ENCODE measurements at places on chromosomes 5 and 9. TPM values are rescaled to one million over a fixed set of nuclear protein-coding genes. Genes with fewer than 3 reads are reported as not detected.

Gene DDX31
- total RNA-seq: 25.6 TPM

Gene DBN1
- 81.0 TPM for total RNA-seq

Gene CDC20B
- not detected for total RNA-seq

Gene MBLAC2
- 7.3 TPM for total RNA-seq

Gene LURAP1L
- total RNA-seq: 0.80 TPM

Gene FBXO38
- total RNA-seq: 34.0 TPM

Gene GALNT12
- total RNA-seq: 4.4 TPM

Gene EPB41L4A
- total RNA-seq: 1.3 TPM

Gene RLN1
- 0.80 TPM for total RNA-seq

Gene MEGF10
- 0.05 TPM for total RNA-seq

GRCh38 chr5:150584556-150585335, 55.7 kb upstream of the SYNPO start:
- no peak for DNase-seq

DNA sequence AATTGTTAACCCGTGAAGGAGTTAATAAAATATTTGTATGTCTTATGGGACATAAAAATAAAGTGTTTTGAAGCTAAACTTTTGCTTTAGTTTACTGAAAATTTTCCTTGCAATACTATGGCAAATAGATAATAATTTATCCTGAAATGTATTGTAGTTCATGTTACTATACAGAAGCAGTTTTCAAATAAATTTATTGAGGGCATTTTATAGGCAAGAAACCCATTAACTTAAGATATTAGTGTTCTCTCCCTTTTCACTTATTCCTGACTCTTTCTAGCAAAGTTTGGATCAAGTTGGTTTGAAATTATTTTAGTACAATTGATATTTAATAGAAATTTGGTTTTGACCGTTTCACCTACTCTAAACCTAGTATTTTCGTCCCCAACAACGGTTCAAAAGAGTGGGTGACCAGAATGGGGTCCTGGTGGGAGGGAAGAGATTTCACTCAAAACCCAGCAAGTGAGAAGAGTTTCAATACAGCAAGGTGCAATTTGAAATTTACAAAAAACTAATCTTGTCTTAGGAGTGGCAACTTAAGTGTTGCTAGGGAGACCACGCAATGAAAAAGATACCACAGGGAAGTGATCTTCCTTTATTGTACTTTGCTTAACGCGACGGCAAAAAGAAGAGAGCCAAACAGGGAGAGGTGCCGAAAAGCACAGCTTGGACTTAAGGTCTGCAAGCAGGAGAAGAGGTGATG, 28.4 kb downstream of the NR2F1 start:
- DNase-seq: no peak

DNA sequence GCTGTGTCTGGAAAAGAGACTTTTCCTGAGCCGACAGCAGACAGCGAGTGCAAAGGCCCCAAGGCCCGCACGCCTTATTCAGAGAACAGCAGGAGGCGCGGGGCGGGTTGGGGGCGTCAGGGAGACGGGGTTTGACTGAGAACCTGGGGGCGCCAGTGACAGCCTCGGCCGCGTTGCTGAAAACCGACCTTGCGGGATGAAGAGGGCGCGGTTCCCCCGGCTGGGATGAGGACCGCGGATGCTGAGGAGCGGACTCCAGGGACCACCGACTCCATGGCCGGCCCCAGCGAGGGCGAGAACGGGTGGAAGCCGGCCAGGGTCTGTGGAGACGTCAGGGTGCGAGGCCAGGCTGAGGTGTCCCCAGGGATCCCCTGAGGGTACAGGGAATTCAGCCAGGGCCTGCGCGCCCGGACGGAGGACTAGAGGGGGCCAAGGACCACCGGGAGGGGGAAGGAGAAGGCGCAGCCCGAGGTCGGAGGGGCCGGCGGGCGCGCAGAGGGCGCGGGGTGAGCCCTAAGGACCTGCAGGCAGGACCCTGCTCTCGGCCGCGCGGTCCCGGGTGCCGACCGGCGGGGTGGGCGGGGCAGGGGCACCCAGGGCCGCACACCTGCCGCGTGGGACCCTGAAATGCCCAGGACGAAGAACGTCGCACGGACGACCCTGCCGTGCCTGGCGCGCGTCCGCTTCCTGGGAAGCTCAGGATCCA, 837 bp upstream of the AHRR start:
- DNase-seq: no peak

GRCh38 chr5:139551191-139551889, 9.8 kb upstream of the UBE2D2 start:
- DNase-seq: no peak

- DNase-seq: no peak
Measured at GRCh38 chr9:4237748-4238511, 61.9 kb downstream of the GLIS3 start.

- DNase-seq: no peak
Measured at GRCh38 chr5:20949636-20950035, 961.6 kb upstream of the CDH18 start.

DNA sequence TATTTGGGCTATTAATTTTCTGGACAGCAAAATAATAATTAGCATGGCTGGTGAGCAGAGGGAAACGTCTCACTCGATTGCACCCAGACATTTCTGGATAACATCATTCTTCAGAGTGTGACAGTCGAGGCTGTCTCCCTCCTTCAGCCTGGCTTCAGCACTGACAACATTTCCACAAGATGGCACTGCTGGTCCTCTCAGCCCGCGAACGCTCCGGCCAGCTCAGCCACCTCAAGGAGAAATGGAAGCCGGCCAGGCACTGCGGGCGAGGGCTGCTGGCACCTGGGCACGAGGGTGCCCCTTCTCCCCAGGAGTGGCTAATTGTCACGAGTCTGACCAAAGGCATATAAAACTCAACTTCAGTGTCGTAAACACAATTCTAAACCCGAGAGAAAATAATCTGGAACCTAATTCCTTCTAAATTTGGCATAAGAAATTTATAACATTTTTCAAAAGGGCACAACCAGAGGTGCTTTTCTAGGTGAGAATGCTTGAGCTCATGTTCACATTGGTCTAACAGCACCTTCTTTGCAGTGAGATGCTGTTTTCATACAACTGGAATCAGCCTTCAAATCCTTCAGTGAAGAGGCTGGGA, 65.9 kb downstream of the DAP start:
- no peak for DNase-seq

- DNase-seq: no peak
Measured at GRCh38 chr5:150600616-150601490, 39.6 kb upstream of the SYNPO start.

DNA sequence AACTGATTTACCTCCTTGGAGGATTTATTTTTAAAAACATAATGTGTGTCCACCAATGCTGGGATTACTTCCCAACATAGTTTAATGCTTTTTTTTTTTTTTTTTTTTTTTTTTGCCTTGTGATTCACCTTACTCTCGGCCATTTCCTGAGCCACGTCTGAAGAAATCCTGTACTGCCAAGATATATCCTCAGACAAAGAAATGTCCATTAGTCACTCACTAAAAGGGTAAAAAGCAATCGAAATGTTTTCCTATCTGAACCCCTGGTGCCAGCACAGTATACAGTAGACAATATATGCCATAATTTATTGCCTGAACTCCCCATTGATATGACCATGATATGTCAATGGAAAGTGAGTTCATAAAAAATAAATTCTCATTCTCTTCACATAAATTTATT, 344.1 kb downstream of the BNC2 start:
- DNase-seq: no peak

GRCh38 chr5:178177569-178177968, 9.6 kb downstream of the GMCL2 start:
- no peak for DNase-seq

DNA sequence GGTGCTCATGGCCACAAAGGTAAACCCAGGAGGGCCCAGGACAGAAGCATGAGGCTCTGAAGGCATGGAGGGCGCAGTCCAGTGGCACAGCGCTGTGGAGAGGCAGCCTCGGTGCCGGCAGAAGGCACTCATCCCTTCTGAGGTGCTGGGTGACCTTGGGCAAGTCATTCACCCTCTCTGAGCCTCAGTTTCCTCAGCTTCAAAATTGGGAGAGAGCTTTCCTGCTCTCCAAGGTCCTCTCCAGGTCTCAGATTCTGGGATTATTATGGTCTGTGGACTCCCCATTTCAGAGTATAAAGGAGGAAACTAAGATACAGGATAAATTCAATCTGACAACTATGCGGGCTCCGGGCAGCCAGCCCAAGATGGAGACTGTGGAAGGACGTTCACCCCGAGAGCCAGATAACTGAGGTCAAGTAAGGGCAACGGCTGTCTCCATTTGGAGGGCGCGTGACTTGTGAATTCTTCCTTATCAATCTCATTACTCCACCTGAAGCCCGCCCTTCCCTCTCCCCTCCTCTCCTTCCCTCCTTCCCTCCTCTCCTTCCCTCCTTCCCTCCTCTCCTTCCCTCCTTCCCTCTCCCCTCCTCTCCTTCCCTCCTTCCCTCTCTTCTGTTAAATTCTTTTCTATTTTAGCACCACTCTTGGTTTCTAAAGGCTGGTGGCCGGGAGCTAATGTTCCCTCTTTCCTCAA, 58.1 kb downstream of the LRSAM1 start:
- DNase-seq: no peak

DNA sequence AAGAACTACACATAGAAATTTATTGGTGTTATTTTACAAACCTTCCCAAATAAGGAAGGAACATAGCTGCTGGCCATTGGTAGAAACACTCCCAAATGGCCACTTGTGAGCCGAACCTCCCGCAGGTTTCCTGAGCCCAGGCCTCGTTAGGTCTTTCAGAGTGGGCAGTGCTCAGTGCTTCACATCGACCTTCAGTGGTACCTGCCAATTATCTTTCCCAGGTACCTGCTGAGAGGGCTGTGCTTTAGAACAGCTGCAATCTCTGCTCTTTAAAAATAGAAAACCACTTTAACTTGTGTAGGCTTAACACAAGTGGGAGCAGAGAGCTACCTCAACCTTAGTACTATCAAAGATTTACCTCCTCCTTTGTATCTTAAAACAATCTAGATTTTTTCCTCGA, 334.1 kb downstream of the RFX3 start:
- no peak for DNase-seq

DNA sequence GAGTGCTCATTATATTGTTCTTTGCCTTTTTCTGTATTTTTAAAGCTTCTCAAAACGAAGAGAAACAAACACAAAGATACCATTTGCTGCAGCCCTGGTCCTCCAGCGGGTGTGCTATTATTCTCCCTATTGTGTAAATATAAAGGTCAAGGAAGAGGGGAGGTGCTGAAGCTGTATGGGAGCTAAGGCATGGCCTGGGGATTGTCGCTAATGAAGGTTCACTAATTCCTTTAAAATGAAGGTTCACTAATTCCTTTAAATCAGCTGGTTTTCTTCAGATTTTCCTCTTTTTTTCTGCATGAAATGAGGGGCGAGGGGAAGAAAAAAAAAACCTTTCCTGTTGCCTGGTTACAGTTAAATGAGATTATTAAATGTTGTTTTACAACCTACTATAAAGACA, 74.5 kb upstream of the MAP1B start:
- no peak for DNase-seq

DNA sequence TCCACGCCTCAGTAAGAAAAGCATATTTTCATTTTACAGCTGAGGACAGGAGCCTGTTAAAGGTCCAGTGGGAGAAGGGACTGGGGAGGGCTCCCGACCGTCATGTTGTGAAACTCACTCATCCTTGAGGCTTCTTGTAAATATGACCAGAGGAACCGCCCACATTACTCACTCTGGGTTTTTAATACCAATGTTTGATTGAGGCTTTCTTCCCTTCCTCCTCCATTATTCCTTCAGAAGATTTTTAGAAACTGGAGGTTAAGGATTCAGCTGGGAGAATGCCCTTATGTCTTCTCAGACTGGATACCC, 61.4 kb upstream of the GLRX start:
- DNase-seq: no peak

DNA sequence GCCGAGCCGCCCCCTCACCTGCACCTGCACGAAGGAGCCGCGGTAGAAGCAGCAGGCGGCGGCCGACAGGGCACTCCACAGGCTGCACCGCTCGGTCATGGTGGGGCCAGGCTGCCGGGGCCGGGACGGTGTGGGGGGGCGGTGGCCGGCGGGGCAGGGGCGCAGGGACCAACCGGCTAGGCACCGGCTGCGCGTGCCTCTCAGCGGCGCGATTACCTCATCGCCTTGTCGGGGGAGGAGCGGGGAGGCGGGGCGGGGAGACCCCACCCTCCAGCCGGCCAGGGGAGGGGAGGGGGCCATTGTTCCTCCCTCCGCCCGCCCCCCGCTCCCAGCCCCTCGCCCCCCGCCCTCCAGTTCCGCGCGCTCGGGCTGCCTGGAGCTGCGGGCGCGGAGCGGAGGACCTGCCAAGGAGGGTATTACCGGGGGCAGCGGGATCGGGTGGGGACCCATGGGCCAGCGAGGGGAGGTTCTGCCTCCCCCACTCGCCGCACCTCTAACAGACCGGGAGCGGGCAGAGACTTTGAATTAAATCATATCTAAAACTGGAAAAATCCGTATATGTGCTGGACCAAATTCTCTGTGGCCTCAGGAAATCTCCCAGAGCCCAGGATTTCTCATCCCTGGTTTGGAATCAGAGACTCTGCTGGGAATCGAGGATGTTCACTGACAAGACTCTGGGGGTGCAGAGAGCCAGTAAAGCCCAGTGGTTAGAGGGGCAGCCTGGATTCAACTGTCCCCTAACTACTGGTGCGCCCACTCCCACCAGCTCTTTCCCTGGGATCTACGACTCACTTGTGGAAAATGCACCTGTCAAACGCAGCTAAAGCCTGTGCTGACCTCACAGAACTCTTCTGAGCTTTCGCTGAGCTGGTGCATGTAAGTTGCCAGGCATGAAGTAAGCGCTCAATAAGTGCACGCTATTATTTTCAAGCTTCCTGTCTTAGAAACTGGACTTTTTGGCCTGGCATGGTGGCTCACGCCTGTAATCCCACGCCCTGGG, 20.3 kb upstream of the TOR2A start:
- no peak for DNase-seq

DNA sequence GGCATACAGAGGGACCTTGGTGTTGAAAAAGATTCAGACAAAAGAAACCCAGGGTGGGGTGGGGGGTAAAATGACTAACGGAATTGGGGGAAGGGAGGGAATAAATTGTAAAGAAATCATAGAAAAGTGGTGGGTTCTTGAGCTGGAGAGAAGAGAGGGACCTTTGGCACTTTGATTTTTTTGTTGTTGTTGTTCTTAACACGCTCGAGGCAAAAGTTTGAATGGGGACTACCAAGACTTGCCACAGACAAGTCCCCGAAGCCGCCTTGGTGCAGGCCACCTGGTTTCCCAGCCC, 616 bp downstream of the VCAN start:
- DNase-seq: no peak

GRCh38 chr9:97478301-97478981, 23.0 kb upstream of the TMOD1 start:
- no peak for DNase-seq

- DNase-seq: no peak
Measured at GRCh38 chr5:33629999-33630398, 189.2 kb downstream of the TARS1 start.

DNA sequence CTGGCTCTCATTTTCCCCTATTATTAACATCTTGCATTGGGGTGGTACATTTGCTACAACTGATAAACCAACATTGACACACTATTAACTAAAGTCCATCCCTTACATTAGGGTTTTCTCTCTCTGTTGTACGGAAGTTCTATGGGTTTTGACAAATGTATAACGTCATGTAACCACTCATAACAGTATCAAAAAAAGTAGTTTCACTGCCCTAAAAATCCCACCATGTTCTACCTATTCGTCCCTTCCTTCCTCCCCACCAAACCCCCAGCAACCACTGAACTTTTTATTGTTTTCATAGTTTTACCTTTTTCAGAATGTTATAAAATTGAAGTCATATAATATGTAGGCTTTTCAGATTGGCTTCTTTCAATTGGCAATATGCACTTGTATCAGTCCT, 40.1 kb downstream of the MLLT3 start:
- peak; percentile 37 for DNase-seq
